ENCODE measurements at places on chromosomes 16 and 17. TPM values are rescaled to one million over a fixed set of nuclear protein-coding genes. Genes with fewer than 3 reads are reported as not detected.

LRRC37B gene
- 1.9 TPM for polyA plus RNA-seq

CHAD gene
- 0.14 TPM for polyA plus RNA-seq

GRAPL gene
- 5.3 TPM for polyA plus RNA-seq

EDC4 gene
- 6.7 TPM for polyA plus RNA-seq

BCL6B gene
- 0.29 TPM for polyA plus RNA-seq

GLYR1 gene
- 43.5 TPM for polyA plus RNA-seq

ZNF629 gene
- 0.30 TPM for polyA plus RNA-seq

TUBG1 gene
- polyA plus RNA-seq: 5.3 TPM

SERPINF2 gene
- polyA plus RNA-seq: 0.59 TPM

DRG2 gene
- polyA plus RNA-seq: 47.0 TPM

NUPR1 gene
- not detected for polyA plus RNA-seq

FNDC8 gene
- not detected for polyA plus RNA-seq

CCL4 gene
- polyA plus RNA-seq: 0.79 TPM

TUBG2 gene
- polyA plus RNA-seq: 1.1 TPM

C17orf100 gene
- 15.0 TPM for polyA plus RNA-seq

Measured in naive B cell (primary cell).